ENCODE measurements at places on chromosomes 5 and 9.

DNA sequence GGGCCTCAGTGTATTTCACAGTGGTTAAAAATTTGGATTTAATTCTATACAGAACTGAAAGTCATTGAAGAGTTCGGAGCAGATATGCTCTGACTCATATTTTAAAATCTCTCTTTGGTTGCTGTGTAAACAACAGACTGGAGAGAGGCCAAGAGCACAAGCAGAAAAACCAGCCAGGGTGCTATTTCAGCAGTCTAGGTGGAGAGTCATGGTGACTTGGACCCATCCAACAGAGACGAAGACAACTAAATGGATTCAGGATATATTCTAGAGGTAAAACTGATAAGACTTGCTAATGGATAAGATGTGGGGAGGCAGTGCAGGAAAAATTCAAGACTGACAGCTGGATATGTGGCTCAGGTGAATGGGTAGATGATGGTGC lies 168.9 kb downstream of the MAPKAP1 start:
- DNase-seq, result peak; percentile 79

GRCh38 chr5:33276628-33276950 lies 164.2 kb upstream of the TARS1 start:
- no peak for DNase-seq

GRCh38 chr9:27489087-27489876 lies 34.8 kb upstream of the IFNK start:
- DNase-seq, result no peak

DNA sequence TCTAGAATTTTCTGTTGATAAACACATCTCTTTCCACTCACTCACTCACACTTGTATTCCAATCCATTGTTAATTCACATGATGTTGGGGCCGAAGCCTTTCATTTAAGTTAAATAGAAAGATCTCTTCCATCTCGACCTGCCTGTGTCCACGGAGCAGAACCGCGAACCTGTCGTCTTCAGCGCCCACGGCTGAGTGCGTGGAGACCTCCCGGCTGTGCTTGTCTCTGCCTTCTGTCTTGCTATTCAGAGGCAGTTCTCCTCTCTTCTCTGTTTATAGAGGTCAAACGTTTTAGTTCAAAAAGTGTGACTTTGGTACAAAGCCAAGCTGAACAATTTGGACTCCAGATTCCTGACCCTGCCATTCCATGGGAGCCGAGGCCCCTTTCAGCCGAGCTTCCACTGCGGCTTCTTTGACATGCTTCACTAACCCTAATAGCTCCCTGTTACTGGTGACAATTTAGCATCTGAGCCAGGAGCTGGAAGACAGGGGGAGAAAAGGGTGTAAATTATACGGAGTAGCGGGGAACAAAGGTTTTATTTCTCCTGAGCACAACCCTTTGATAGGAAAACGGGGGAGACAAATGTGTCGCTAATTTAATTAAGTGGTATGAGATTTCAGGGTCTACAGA lies 314.4 kb upstream of the IRX4 start:
- no peak for DNase-seq

- peak; percentile 91 for DNase-seq
Observed at GRCh38 chr9:100111235-100111634, 12.2 kb downstream of the INVS start.

- DNase-seq, result no peak
Observed at GRCh38 chr5:88393716-88394535, 125.3 kb upstream of the TMEM161B start.

GRCh38 chr5:32394981-32395380 lies 49.6 kb downstream of the ZFR start:
- no peak for DNase-seq

DNA sequence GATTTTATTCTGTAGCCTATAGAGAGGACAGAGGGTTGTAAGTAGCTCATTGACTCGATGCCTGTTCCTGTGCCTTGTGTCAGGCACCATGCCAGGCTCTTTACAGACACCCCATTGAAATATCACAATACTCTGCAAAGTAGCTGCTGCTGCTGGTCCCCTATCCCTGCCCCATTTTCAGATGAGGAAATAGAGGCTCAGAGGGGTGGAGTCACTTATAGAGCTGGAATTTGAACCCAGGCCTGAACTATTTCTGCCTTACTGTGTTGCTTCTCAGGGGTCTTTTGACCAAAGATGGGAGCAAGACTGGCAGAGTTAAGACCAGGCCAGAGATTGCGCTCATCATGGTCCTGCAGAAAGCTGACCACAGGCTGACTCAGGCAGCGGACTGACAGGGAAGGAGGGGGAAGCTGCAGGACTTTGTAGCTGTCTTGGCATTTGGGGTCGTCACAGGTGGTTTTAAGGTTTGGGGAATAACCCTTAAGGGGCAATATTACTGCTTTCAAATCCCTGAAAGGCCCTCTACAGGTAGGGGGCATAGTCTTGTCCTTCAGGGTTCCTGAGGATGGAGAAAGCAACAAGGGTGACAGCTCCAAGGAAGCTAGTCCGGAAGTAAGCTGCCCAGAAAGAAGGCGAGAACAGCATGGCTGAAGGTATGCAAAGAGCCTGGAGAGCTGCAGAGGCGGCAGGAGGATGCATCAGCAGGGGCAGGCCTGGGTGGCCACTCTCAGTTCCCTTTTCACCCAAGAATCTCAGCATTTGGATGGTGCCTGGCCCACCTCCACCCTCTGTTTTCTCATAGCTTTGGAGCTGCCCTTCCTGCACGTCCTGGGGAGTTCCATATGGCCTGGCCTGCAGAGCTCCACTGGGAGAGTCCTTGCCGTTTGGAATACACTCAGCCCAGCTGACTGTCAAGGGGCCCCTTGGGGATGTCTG lies 18.3 kb upstream of the NDST1 start:
- DNase-seq, result no peak

DNA sequence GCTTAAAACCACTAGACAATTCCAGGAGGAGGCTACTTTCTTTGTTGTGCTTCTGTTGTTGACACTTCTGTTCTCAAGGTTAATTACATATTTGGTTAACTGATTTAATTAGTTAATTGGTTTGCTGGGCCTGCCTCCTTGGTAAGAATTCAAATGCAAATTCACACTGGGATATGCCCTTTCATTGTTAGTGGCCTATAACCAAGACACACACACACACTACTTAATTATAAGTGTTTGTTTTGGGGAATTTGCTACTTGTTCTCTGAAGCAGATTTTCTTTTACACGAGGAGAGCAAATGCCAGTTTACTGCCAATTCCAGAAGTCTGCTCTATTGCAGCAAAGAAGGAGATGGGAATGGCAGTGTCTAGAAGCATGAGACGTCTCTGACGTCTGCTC lies 101.6 kb upstream of the BASP1 start:
- no peak for DNase-seq

- no peak for DNase-seq
Observed at GRCh38 chr5:17763301-17763700, 129.0 kb downstream of the TAF11L14 start.

- peak; percentile 53 for DNase-seq
Observed at GRCh38 chr9:76699971-76700370, 64.3 kb upstream of the PCA3 start.

GRCh38 chr5:6545036-6545693 lies 87.7 kb downstream of the NSUN2 start:
- no peak for DNase-seq

DNA sequence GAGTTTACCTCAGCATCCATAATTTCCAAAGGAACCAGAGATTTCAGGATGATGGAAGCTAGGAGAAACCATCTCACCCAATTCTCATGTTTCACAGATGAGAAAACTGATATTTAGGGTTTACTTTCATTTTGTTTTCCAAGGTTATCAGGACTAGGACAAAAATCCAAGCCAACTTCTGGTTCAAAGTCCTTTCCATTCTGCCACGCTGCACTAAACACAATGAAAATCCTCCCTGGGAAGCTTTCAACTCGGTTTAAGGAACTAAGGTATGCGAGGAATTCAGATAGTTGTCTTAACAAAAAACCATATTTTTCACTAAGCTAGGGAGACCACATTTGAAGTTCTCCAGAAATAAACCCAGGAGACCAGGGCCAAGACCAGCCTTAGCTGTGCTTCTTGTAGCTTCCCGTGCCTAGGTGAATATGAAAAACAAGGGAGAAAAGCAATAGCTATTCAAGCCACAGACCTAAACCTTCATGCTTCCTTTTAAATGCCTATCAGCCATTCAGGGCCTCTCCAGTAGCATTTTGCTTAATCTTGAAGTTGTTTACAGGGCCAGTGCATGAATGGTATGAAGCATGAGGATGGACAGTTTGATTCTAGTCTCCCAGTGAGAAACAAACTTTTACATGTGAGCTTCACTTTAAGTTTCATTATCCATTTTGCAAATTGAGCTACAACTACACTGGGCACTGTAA lies 167.9 kb downstream of the DENND1A start:
- DNase-seq, result no peak

DNA sequence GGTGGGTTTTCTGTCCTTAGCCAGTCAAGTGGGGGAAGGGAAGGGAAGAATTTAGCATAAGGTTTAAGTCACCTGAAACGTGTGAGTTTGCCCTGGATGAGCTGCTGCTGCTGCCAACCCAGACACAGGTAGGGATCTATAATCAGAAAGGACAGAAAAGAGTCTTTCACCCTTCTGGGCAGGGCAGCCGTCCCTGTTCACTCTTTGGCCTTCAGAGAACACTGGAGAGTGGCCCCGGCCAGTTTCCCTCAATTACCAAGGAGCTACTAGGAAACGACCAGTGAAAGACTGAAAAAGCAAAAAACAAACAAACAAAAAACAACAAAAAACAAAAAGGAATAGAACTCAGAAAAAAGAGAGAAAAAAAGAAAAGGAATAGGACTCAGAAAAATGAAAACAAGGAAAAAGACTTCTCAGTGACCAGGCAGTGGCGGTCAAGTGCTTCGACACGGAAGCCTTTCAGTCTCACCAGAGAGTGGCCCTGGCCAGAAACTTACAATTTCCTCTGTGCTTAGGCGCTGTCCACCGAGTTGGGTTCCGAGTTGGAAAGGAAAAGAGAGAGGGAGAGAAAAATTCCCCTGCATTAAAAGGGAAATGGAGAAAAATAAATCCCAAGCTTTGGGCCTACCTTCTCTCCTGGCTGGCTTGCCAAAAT lies 2.5 kb upstream of the GM2A start:
- no peak for DNase-seq

DNA sequence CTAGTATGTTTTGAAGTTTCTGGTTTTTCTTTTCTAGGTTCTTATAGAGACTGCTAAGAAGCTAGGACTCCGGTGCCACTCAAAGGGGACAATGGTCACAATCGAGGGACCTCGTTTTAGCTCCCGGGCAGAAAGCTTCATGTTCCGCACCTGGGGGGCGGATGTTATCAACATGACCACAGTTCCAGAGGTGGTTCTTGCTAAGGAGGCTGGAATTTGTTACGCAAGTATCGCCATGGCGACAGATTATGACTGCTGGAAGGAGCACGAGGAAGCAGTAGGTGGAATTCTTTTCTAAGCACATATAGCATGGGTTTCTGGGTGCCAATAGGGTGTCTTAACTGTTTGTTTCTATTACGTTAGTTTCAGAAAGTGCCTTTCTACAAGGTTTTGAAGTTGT lies 52.2 kb downstream of the MTAP start:
- no peak for DNase-seq

DNA sequence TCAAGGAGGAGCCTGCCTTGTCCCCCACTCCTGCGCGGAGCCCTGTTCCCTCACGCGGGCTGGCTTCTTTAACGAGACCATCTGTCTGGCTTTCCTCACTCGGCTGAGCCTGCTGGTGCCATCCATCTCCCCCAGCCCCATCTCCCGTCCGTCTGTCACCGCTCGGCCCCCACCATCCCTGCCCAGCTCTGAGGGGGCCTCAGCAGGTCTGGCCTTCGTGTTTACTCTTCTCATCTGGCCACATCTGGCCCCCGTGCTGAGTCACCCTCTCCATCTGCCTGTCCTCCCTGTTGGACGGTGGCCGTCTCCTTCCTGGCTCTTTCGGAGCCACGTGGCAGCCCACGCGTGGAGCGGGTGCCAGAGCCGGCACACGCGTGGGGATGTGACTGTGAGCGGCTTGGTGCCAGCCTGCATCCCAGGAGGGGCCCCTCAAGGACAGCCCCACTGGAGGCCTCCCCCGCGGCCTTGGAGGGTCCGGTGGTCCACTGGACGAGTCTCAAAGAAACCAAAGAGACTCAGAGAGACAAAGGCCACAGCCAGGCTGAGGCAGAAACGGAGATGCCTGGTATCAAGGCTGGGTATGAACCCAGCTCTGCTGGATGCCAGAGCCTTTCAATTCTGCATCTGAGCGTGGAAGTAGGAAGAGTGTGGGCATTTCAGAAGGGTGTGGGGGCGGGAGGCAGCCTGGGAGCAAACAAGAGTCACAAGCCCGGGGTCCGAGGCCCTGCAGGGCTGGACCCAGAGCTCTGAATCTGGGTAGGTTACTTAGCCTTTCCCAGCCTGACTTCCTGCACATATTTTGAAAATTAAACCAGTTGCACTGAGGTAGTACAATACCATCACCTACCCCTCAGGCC lies 76.7 kb upstream of the UNC5A start:
- no peak for DNase-seq

Measured in fibroblast of the conjunctiva (primary cell).